ENCODE measurements at places on chromosomes 2 and 18. TPM values are rescaled to one million over a fixed set of nuclear protein-coding genes. Genes with fewer than 3 reads are reported as not detected.

DSG4 gene
- not detected for total RNA-seq

ST6GAL2 gene
- 8.6 TPM for total RNA-seq

GRCh38 chr2:42874949-42875801 is 82.8 kb upstream of the HAAO start:
- no peak overlapping the region for H3K4me3 ChIP-seq
- no peak overlapping the region for H3K27ac ChIP-seq
- no peaks in the 10 kb centered on the region for H3K27me3 ChIP-seq
- no peaks in the 10 kb centered on the region for H3K36me3 ChIP-seq
- 0 out of 2 replicates have a peak, but pooled peaks cover 5% of the 10 kb centered on the region for H3K4me1 ChIP-seq

GRCh38 chr2:102301867-102302362 is 9.4 kb upstream of the IL1RL1 start:
- H3K4me3 ChIP-seq: no peak overlapping the region
- peak; percentile 47 for DNase-seq
- H3K36me3 ChIP-seq: no peaks in the 10 kb centered on the region
- H3K4me1 ChIP-seq: no peaks in the 10 kb centered on the region

RAX gene
- total RNA-seq: 0.57 TPM

STPG4 gene
- not detected for total RNA-seq

CCDC150 gene
- 43.0 TPM for total RNA-seq

DNA sequence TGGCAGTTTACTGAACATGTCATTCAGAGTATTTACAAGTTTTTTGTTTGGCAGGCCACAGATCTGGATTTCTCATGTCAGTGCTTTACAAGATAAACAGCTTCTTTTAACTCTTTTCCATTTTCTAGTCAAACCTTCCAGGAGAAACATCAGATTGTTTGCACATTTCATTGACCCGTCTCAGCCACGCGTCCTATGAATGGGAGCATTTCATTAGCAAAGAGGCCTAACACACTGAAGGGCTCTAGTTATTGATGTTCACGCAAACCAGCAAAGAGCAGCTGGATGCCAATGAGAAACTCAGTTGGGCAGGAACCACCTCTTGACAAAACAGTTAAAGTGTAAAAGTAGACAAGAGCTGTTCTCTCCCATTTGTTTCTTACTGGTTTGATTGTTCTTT is 29.2 kb upstream of the MFF start:
- no peak for DNase-seq
- H3K36me3 ChIP-seq: no peaks in the 10 kb centered on the region
- H3K27me3 ChIP-seq: no peaks in the 10 kb centered on the region
- no peak overlapping the region for H3K27ac ChIP-seq
- H3K4me1 ChIP-seq: no peaks in the 10 kb centered on the region

- peaks cover 49% of the 10 kb centered on the region for H3K4me1 ChIP-seq
- peaks cover 7% of the 10 kb centered on the region for H3K27me3 ChIP-seq
- H3K4me3 ChIP-seq: no peak overlapping the region
- DNase-seq: peak; percentile 38
Observed at GRCh38 chr2:62304429-62305417, 108.8 kb downstream of the B3GNT2 start.

- no peak overlapping the region for H3K27ac ChIP-seq
- DNase-seq: no peak
- no peaks in the 10 kb centered on the region for H3K4me1 ChIP-seq
- H3K4me3 ChIP-seq: no peak overlapping the region
- peaks cover under 1% of the 10 kb centered on the region for H3K27me3 ChIP-seq
Observed at GRCh38 chr2:182858671-182859070, 7.8 kb downstream of the FRZB start.

SULT1C4 gene
- total RNA-seq: 4.9 TPM

DNA sequence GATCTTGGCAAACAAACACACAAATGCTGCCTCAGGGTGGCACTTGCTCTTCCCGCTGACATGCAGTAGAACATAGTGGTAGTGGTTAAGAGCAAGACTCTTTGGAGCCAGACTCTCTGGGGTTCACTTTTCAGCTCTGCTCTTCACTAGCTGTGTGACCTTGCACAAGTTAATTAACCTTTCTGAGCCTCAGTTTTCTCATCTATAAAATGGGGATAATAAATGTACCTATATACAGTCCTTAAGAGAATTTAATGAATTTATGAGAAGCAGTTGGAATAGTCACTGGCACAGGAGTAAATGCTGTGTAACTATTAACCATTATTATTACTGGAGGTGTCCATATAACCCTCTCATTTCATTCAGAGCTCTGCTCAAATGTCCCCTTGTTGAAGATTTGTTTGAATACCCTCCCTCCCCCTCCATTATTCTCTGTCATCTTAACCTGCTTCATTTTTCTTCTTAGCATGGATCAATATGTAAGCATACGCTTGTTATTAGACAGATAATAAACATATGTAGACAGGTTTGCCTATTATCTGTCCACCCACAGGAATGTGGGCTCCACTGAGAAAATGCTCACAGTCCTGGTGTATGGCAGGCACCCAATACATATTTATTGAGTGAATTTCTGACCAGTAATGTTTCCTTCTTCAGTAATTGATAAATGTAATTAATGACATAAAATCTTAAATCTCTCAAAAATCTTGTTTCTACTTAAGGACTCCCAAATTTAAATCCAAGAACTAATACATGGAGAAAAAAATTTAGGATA is 64.5 kb downstream of the TSPYL6 start:
- H3K36me3 ChIP-seq: no peaks in the 10 kb centered on the region
- DNase-seq: no peak
- H3K27me3 ChIP-seq: no peaks in the 10 kb centered on the region

GRCh38 chr2:140550821-140551220 is 1580.0 kb downstream of the LRP1B start:
- H3K4me1 ChIP-seq: peaks cover 4% of the 10 kb centered on the region
- H3K4me3 ChIP-seq: no peak overlapping the region
- H3K27me3 ChIP-seq: no peaks in the 10 kb centered on the region
- H3K27ac ChIP-seq: no peak overlapping the region

GRCh38 chr2:216142540-216142939 is 33.4 kb downstream of the XRCC5 start:
- H3K27ac ChIP-seq: peak overlapping the region; percentile 34
- H3K4me1 ChIP-seq: peaks cover 4% of the 10 kb centered on the region
- no peak overlapping the region for H3K4me3 ChIP-seq

DNA sequence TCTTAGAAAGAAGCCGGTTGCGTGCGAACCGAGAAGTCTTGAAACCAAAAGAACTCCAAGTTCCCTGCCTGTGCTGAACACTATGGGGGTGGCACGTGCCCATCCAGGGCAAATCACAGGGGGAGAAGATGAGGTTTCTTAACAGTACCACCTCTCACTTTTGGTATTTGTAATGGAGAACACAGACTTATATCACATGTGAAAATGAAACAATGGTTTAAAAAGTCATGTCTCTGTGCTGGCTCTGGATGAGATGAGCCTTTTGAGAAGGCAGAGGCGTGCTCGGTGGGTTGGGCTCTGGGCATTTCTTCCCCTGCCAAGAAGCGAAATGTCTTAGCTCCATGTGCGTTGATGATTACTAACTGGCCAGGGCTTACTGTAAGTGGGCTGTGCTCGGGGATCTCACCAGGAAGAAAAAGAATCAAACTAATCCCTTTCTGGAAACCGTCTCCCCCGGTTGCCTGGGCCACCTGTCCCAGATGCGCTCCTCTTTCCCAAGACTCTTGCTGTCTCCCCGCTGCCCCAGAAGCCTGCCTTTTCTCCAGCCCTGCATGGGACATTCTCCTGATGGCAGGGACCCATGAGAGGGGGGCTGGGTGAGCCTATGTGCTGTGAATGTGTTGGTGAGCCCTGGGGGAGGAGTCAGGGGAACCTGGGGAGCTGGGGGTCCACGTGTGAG is 252.9 kb downstream of the PRKCE start:
- 0 out of 2 replicates have a peak, but pooled peaks cover 3% of the 10 kb centered on the region for H3K4me1 ChIP-seq
- H3K27me3 ChIP-seq: no peaks in the 10 kb centered on the region
- H3K4me3 ChIP-seq: no peak overlapping the region
- no peak overlapping the region for H3K27ac ChIP-seq
- DNase-seq: no peak
- no peaks in the 10 kb centered on the region for H3K36me3 ChIP-seq

DNA sequence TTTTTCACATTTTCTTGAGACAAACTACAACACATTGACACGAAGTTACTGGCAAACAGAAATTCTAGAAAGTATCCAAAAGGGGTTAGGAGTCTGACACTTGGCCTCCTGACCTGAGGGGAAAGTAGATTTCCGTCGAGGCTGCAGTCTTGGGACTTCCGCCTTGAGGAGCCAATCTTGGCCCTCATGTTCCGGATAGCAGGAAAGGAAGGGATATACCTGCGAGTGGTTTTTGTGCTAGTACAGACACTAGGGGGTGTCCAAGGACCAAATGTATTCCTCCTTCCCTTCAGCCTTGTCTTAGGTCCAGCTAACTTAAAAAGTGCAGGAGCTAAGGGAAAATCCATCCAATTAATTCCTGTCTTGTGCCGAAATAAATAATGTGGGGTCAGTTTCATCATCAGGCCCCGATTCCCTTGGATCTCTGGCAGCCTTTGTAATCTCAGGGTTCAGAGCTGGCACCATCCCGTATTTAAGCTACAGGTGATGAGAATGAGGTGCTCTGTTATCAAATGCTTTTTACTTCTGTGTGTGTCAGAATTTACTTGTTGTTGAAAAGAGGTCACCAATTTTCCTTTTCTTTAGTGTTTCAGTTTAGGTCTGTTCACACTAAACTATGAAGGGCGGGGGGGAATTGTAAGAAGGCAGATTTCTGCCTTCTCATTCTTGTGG is 330.2 kb upstream of the FANCL start:
- no peak overlapping the region for H3K27ac ChIP-seq
- no peaks in the 10 kb centered on the region for H3K27me3 ChIP-seq
- H3K4me3 ChIP-seq: no peak overlapping the region
- H3K4me1 ChIP-seq: peaks cover 33% of the 10 kb centered on the region
- no peaks in the 10 kb centered on the region for H3K36me3 ChIP-seq

DNA sequence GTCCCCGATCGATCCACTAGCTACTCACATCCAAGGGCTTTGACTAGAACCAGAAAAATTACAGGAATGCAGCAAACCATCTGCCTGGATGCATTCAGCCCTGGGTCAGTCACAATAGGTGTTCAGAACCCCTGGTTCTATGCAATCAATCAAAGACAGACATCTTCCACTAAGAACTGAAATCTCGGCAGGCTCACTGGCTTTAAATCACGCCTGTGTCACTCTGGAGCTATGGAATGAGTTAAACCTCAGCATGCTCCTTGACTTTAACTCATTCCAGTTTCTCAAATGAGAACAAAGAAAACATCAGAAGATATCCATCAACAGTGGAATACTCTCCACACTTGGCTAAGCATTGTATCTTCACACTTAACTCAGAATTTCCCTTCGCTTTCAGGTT is 68.1 kb upstream of the SPTBN1 start:
- H3K27me3 ChIP-seq: no peaks in the 10 kb centered on the region
- peaks cover 18% of the 10 kb centered on the region for H3K4me1 ChIP-seq
- H3K27ac ChIP-seq: no peak overlapping the region
- DNase-seq: no peak

DNA sequence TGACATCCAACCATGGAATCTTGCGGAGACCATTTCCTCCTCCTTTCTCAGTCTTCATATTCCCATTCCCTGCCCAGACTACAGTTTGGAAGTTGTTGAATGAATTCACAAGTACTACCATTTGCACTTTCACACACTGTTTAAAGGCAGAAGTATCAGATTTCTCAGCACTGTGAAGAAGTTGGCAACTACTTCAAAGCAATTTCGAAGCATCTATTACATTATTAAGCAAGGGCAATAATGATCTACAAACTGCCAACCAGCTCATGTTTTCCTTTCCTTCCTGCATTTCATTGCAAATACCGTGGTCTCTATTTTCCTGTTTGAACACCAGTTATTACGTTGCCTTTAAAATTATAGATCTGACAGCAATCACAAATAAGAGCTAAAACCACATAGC is 105.5 kb downstream of the IRS1 start:
- H3K27me3 ChIP-seq: no peaks in the 10 kb centered on the region
- DNase-seq: no peak
- H3K4me3 ChIP-seq: no peak overlapping the region
- no peak overlapping the region for H3K27ac ChIP-seq

CPLX4 gene
- not detected for total RNA-seq

DNA sequence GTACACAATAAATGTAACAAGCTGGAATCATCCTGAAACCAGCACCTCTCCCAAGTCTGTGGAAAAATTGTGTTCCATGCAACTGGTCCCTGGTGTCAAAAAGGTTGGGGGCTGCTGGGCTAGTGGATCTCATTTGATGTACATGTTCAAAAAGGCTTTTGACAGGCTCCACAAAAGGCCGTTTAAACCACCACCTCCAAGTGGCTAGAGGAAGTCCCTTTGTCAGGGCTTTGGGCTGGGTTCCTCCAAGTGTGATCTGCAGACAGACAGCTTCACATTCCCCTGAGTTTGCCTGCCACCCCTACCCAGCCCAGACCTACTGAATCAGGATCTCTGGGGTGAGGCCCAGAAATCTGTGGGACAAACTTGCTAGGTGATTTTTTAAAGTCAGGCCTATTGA is 84.7 kb downstream of the TGFA start:
- no peak overlapping the region for H3K27ac ChIP-seq
- H3K4me1 ChIP-seq: peaks cover 4% of the 10 kb centered on the region
- no peaks in the 10 kb centered on the region for H3K36me3 ChIP-seq
- DNase-seq: no peak
- H3K27me3 ChIP-seq: peaks cover 44% of the 10 kb centered on the region

DNA sequence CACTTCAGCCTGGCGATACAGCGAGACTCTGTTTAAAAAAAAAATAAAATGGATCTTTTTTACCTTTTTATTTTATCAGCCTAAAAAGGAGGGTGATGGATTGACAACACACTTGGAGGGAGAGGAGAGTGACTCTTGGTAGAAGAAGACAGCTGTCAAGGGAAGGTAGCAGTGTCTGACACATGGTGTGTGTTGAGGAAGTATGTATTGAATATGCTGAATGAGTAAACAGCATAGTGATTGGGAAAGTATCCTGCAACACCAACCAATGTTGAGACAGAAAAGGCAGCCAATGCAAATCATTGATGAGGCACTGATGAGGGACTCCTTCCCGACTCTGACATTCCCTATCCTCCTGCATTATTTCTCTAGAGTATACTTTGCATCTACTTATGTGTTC is 306.4 kb downstream of the LPIN1 start:
- peaks cover 7% of the 10 kb centered on the region for H3K36me3 ChIP-seq
- no peak overlapping the region for H3K4me3 ChIP-seq
- peaks cover 15% of the 10 kb centered on the region for H3K4me1 ChIP-seq
- no peak for DNase-seq
- H3K27ac ChIP-seq: no peak overlapping the region

NBAS gene
- 42.6 TPM for total RNA-seq

GRCh38 chr2:231429901-231430300 is 34.4 kb downstream of the NCL start:
- H3K27me3 ChIP-seq: peaks cover 4% of the 10 kb centered on the region
- H3K27ac ChIP-seq: no peak overlapping the region
- H3K4me1 ChIP-seq: peaks cover 18% of the 10 kb centered on the region
- no peak overlapping the region for H3K4me3 ChIP-seq
- H3K36me3 ChIP-seq: peaks cover 30% of the 10 kb centered on the region
- no peak for DNase-seq

GRCh38 chr18:8856769-8857393 is 151.5 kb downstream of the MTCL1 start:
- H3K4me1 ChIP-seq: peaks cover 16% of the 10 kb centered on the region
- no peaks in the 10 kb centered on the region for H3K27me3 ChIP-seq
- H3K36me3 ChIP-seq: no peaks in the 10 kb centered on the region
- no peak overlapping the region for H3K27ac ChIP-seq
- peak; percentile 24 for DNase-seq
- no peak overlapping the region for H3K4me3 ChIP-seq

ADRA2B gene
- 6.3 TPM for total RNA-seq
